ENCODE measurements at places on chromosomes 5 and 9. TPM values are rescaled to one million over a fixed set of nuclear protein-coding genes. Genes with fewer than 3 reads are reported as not detected.

PIP5KL1 gene
- 7.9 TPM for total RNA-seq

MTRR gene
- 24.0 TPM for total RNA-seq

SPINK6 gene
- not detected for total RNA-seq

SLC6A3 gene
- total RNA-seq = not detected

IFNA2 gene
- not detected for total RNA-seq

RIOK2 gene
- total RNA-seq = 10.4 TPM

MEIKIN gene
- total RNA-seq = not detected

FAM169A gene
- total RNA-seq = not detected

OR13J1 gene
- total RNA-seq = not detected

HTR1A gene
- total RNA-seq = not detected

SH2D3C gene
- total RNA-seq = 0.23 TPM

GADD45G gene
- total RNA-seq = not detected

ADAM19 gene
- total RNA-seq = 8.2 TPM

HINT1 gene
- 172 TPM for total RNA-seq

FOXD4L3 gene
- total RNA-seq = not detected

IL7R gene
- total RNA-seq = 0.47 TPM

SPINK13 gene
- not detected for total RNA-seq

ZNG1A gene
- 19.9 TPM for total RNA-seq

CANX gene
- 333 TPM for total RNA-seq

SEMA6A gene
- total RNA-seq = 1.4 TPM

OR1Q1 gene
- not detected for total RNA-seq

F2RL1 gene
- 12.6 TPM for total RNA-seq

FOXI1 gene
- not detected for total RNA-seq

NREP gene
- 59.7 TPM for total RNA-seq

PCDHGA5 gene
- 2.1 TPM for total RNA-seq

DYNC2I2 gene
- total RNA-seq = 27.4 TPM

KIF2A gene
- 33.6 TPM for total RNA-seq

MRPS30 gene
- total RNA-seq = 43.2 TPM

EMB gene
- total RNA-seq = 0.12 TPM

CBY3 gene
- not detected for total RNA-seq

STKLD1 gene
- total RNA-seq = 3.4 TPM

IFNA21 gene
- not detected for total RNA-seq

PRLR gene
- 2.4 TPM for total RNA-seq
